ENCODE measurements at places on chromosomes 13 and 19.

- DNase-seq: no peak
Measured at GRCh38 chr19:57776764-57777296, 7.4 kb downstream of the ZNF586 start.

- DNase-seq: no peak
Measured at GRCh38 chr19:27767234-27767633, 1445.7 kb downstream of the UQCRFS1 start.

- no peak for DNase-seq
Measured at GRCh38 chr13:79647533-79647932, 166.6 kb downstream of the NDFIP2 start.

GRCh38 chr13:109862627-109863026 is 76.2 kb upstream of the IRS2 start:
- DNase-seq: no peak

GRCh38 chr19:57088133-57088532 is 31.7 kb upstream of the USP29 start:
- DNase-seq: no peak

GRCh38 chr19:46823049-46823448 is 27.6 kb downstream of the AP2S1 start:
- no peak for DNase-seq

DNA sequence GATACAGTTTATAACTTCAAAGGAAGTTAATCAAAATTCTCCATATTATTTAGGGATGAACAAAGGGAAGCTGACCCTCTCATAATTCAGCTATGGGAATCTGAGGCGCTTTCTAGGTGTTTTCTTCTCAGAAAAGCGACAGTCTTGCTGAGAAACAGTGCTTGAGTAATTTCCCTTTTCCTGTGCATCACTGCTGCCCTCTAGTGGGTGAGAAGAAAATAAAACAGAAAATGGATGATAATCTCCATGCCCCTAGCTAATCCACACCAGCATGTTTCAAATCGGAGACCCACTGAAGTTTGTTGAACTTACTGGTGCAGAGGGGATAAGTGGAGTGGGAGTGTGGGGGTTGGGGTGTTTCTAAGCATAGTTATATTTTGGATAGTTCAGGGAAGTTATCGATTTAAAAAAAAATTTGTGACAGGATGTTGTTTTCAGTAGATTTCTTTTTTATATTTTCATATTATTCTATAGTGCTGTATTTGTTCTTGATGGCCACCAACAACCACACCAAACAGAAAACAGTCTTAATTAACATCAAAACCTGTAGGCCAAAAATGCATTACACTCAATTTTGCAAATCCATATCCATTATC is 21.4 kb downstream of the LCP1 start:
- peak; percentile 39 for DNase-seq

DNA sequence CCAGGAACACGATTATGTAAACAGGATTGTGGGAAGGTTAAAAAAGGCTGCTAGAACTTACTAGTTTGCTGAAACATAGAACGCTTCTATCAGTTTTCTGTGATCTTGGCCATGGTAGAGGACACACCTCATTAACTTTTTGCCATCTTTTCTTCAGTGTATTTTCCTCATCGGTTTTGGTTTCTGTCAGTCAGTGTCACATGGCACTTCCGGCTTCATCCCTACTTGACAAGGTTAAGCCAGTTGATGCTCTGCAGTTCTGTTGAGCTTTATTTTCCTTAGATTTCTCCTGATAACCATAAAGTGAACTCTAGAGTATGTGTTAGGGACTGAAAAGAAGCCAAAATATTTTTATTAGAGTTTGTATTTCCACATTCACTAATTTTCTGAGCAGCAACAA is 147.5 kb downstream of the NDFIP2 start:
- no peak for DNase-seq

- no peak for DNase-seq
Measured at GRCh38 chr13:72341904-72342303, 385.5 kb downstream of the MZT1 start.

DNA sequence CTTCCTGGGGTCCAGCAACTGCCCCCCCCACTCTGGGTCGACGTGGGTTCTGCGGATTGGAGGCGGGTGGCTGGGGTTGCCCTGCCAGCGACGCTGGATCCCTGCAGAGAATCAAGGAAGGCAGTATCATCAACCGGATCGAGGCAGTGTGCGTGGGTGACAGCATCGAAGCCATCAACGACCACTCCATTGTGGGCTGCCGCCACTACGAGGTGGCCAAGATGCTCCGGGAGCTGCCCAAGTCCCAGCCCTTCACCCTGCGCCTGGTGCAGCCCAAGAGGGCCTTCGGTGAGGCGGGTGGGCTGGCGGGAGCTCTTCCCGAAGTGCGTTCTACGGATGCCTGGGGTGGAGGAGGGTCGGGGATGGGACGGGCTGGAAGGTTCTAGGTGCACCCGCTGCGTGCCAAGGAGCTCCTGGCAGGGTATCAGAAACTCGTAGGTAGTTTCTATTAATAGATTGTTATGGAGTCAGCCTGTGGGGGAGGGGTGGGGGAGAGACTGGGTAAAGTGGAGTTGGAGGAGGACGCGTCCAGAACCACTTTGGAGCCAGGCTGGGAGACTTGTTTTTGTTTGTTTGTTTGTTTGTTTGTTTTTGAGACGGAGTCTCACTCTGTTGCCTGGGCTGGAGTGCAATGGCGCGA is 1.5 kb downstream of the GIPC3 start:
- no peak for DNase-seq

GRCh38 chr19:33412601-33413425 is 39.3 kb downstream of the CEBPG start:
- no peak for DNase-seq

DNA sequence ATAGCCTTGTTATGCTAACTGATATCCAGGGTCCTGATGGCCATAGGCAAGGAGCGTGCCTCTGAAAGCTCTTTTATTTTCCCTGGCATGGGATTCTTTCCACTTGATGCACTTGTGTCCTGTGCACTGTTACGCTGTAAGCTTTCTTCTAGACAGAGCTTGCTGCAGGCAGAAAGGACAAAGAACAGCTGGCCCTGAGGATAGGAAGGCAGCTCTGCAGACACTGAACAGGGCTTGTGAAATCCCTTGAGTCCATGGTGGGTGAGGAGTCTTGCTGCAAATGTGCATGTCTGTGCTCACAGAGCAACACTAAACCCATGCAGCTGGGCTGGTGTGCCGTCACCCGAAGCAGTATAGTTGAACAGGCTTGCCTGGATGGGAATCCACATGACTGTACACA is 126.6 kb downstream of the AKAP11 start:
- no peak for DNase-seq

DNA sequence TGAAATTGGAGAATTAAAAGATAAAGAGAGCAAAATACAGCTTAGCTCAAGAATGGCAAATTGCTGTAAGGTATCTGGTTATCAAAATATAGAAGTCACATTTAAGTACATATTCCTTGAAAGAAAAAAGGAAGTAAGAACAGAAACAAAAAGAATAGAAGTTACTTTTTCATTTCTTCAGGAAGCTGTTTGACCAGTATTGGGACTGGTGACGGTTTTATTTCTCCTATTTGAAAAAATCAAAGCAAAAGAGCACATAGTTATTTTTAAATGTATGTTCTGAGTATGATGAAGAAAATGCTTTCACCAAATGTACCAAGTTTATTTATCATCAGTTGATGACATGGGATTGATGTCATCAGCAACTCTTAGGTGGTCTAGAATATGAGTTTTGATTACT is 83.1 kb upstream of the OXGR1 start:
- DNase-seq: no peak

- DNase-seq: no peak
Measured at GRCh38 chr13:27437126-27437525, 12.7 kb downstream of the GTF3A start.

DNA sequence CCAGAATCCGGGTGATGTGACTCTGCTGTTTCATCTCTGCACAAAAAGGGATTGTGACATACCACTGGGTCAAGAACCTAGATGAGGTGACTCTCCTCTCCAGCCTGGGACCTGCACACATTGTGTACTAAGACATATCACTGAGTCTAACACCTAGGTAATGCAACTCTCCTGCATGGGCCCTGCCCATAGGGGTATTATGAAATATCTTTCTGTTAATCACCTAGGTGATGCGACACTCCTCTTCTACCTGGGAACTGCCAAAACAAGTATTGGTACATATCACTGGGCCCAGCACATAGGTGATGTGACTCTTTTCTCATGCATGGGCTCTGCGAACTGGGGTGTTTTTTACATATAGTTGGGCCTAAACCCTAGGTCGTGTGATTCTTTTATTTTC is 35.5 kb upstream of the ZNF254 start:
- no peak for DNase-seq

GRCh38 chr19:38900202-38900629 is 447 bp downstream of the NFKBIB start:
- no peak for DNase-seq

DNA sequence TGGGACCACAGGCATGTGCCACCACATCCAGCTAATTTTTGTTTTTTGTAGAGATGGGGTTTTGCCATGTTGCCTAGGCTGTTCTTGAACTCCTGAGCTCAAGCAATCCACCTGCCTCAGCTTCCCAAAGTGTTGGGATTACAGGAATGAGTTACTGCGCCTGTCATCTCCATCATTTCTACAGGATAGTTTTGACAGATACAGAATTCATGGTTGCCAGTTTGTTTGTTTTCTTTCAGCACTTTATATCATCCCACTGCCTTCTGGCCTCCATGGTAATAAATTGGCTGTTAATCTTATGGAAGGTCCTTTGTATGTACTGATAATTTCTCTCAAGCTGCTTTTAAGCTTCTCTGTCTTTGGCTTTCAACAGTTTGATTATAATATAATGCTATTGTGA is 165.2 kb downstream of the RNF17 start:
- no peak for DNase-seq

GRCh38 chr13:38990693-38991092 is at the start of gene STOML3:
STOML3 (minus strand) TSS chr13:38990831; CDS start chr13:38990721, 110 bp downstream.
- DNase-seq: no peak

GRCh38 chr19:51342631-51343569 is 961 bp upstream of the VSIG10L start:
- DNase-seq: no peak

DNA sequence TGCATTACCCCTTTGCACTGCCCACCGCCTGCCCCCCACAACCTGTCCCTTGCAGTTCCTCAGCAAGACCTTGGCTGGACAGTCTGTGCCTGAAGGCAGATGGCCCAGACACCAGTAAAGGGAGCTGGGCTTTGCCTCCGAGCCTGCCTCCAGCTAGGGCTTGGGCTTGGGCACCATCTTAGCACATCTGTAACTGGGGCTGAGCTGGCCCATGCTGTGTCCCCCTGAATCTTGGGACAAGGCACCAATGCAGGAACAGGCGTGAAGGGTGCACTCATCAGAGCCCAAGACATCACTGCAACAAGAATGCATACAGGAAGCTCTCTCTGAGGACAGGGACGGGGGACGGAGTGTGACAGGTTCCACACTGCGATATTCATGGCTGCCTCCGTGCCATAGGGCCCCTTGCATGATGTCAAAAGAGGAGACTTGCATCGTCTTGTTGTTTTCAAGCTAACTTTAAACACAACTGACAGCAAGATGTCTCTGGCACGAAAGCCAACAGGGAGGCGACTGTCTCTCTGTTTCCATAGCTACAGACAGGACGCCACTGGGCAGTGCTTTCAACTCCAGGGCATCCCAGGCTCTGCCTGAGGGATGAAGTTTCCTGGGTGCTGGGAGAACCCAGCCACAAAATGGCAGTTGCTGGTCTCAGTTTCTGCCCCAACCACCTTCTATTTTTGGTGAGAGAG is 8.7 kb upstream of the CHST8 start:
- no peak for DNase-seq

- DNase-seq: no peak
Measured at GRCh38 chr13:87941226-87941625, 270.1 kb downstream of the SLITRK5 start.

- DNase-seq: no peak
Measured at GRCh38 chr13:96474181-96474557, 384.3 kb downstream of the HS6ST3 start.

DNA sequence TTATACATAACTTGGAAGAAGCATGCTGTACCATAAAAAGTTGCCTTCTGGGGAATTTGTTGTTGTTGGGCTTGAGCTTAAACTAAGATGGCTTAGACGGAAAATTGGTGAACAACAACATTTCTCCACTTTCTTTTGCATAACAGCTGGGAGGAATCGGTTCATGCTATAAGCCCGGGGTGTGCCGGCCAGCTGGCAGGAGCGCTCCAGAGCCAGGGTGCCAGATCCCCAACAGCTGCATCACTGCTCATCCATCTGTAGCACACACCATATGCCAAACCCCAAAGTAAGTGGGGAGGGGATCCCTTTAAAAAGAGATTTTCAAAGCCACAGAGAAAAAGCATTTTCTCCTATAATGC is 419.5 kb upstream of the ARGLU1 start:
- DNase-seq: no peak

- DNase-seq: no peak
Measured at GRCh38 chr19:51242881-51243630, 7.8 kb upstream of the SIGLECL1 start.

DNA sequence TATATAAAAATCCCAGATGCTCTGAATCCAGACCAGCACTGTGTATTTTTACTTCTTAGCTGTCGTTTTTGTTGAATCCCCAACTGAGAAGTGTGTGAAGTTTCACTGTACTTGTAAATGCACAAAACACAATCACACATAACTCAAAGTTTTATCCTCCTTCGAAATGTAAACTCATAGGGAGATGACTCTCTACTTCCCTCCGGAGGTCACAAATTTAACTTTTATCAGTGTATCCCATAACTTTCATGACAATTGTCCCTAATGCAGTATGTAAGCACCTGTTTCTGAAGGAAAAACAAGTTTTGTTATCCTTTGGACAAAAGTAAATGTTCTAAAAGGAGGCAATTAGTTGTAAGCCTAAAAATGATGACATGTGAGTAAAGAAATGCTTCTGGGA is 665.0 kb upstream of the SLITRK6 start:
- no peak for DNase-seq

DNA sequence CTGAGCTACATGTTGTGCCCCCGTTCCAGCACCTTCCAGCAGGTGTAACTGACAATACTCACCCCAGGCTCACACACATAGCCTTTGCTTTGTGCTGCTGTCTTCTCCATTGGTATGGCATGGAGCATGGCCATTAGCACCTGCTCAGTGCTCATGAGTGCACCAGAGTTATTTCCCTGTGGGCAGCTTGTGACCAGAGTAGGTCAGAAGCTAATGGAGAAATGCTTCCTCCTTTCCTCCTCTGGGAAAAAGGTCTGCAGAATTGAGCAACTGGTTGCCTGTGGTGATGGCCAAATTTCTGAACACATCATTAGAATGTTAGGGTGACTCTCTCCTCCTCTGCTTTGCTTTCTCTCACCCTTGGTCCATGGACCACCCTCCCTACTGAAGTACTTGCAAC is 344.5 kb upstream of the TMTC4 start:
- no peak for DNase-seq

- no peak for DNase-seq
Measured at GRCh38 chr19:49390929-49391359, 2.9 kb downstream of the KASH5 start.
